Left ventricle myocardium inferior (tissue), 1 donor: ENCODE measurements at places on chromosomes 12 and 14. TPM values are rescaled to one million over a fixed set of nuclear protein-coding genes. Genes with fewer than 3 reads are reported as not detected.
A peak's percentile ranks its signal among the peaks of the same experiment; 100 is the strongest.

DNA sequence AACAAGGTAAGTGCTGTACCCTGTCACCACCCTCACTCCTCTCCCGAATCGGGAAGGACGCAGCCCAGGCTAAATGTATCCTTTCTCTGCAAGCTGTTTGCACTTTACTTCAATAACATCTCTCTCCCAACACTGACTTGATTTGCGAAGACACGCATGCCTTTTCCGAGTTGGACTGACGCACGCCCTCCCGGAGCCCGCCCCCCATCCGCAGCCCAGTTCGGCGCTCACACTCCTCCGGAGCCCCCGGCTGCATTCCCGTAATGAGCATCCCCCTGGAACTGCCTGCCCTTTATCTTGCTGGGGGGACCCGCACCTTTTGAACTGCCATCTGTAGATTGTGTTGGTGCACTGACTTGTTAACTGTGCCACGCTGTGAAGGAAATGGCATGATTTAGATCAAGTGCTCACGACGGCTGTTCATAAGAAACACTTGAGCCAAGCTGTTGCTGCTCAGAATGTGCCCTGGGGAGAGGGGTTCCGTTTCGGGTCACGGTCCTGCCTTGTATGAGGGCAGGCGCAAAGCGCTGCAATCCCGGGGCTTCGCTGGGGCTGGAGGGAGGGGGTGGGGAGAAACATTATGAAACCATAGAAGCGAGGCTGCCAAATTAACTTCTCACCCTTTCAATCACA is 176.6 kb upstream of the CDKN3 start:
- H3K4me3 ChIP-seq: peak overlapping the region; percentile 56
- H3K27me3 ChIP-seq: peaks cover 91% of the 10 kb centered on the region
- peaks cover 16% of the 10 kb centered on the region for H3K4me1 ChIP-seq
- peak overlapping the region; percentile 45 for H3K27ac ChIP-seq
- peak; percentile 40 for DNase-seq

DNA sequence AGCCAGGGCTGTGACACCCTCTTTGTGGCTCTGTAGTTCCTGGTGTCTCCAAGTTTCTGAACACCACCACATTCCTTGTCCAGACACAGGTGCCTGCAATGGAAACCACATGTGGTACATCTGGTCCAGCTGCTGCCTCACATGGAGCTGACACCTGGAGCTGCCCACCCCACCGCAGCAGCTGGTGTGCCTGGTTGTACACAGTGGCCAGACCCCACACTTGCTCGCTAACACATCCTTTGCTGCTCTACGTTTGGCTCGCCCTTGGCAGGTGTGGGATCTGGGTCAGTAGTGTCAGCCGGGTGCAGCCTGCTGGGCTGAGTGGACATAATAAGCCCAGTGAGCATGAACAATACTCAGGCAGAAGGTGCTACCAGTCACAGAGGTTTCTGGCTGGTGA is 198.9 kb downstream of the ADGRD1 start:
- H3K27ac ChIP-seq: no peak overlapping the region
- no peaks in the 10 kb centered on the region for H3K27me3 ChIP-seq
- DNase-seq: no peak
- H3K4me3 ChIP-seq: no peak overlapping the region
- H3K4me1 ChIP-seq: no peaks in the 10 kb centered on the region

GRCh38 chr12:83893101-83893500 is 1019.5 kb downstream of the SLC6A15 start:
- no peak overlapping the region for H3K27ac ChIP-seq
- H3K4me3 ChIP-seq: no peak overlapping the region
- H3K4me1 ChIP-seq: no peaks in the 10 kb centered on the region
- no peaks in the 10 kb centered on the region for H3K36me3 ChIP-seq
- H3K27me3 ChIP-seq: no peaks in the 10 kb centered on the region

- no peaks in the 10 kb centered on the region for H3K36me3 ChIP-seq
- H3K27me3 ChIP-seq: peaks cover 62% of the 10 kb centered on the region
- peak overlapping the region; percentile 43 for H3K4me3 ChIP-seq
- H3K27ac ChIP-seq: peak overlapping the region; percentile 71
- peaks cover 29% of the 10 kb centered on the region for H3K4me1 ChIP-seq
Observed at GRCh38 chr14:105075379-105076295, 10.4 kb upstream of the GPR132 start.

- DNase-seq: no peak
- no peak overlapping the region for H3K4me3 ChIP-seq
- no peaks in the 10 kb centered on the region for H3K27me3 ChIP-seq
- H3K27ac ChIP-seq: no peak overlapping the region
- peaks cover 48% of the 10 kb centered on the region for H3K4me1 ChIP-seq
Observed at GRCh38 chr14:93023039-93023438, 92.7 kb downstream of the ITPK1 start.

OR4K1 gene
- total RNA-seq: not detected

- no peaks in the 10 kb centered on the region for H3K36me3 ChIP-seq
- peak overlapping the region; percentile 17 for H3K4me3 ChIP-seq
- peak overlapping the region; percentile 100 for H3K27ac ChIP-seq
- peaks cover 100% of the 10 kb centered on the region for H3K4me1 ChIP-seq
- DNase-seq: peak; percentile 86
Observed at GRCh38 chr12:124512667-124513296, 54.6 kb downstream of the NCOR2 start.

GRCh38 chr14:26128931-26129671 is 468.7 kb downstream of the NOVA1 start:
- H3K4me1 ChIP-seq: no peaks in the 10 kb centered on the region
- no peak overlapping the region for H3K4me3 ChIP-seq
- no peak overlapping the region for H3K27ac ChIP-seq
- H3K36me3 ChIP-seq: no peaks in the 10 kb centered on the region
- no peak for DNase-seq
- no peaks in the 10 kb centered on the region for H3K27me3 ChIP-seq
